ENCODE measurements at places on chromosomes 13 and 19.

GRCh38 chr13:91078093-91078679, 269.3 kb upstream of the MIR17HG start:
- no peak for DNase-seq

DNA sequence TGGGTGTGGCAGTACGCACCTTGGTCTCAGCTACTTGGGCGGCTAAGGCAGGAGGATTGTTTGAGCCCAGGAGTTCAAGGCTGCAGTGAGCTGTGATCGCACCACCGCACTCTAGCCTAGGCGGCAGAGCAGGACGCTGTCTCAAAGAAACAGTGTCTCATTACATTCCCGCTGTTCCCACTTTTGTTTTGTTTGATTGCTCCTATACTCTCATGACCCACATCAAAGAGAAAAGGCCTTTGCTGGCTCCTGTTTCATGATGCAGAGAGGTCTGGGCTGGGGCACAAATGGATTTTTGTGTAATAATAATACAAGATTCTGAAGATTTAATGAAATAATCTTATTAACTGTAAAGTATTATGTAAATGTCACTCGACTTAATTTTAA, 85.7 kb downstream of the LACC1 start:
- DNase-seq = no peak

DNA sequence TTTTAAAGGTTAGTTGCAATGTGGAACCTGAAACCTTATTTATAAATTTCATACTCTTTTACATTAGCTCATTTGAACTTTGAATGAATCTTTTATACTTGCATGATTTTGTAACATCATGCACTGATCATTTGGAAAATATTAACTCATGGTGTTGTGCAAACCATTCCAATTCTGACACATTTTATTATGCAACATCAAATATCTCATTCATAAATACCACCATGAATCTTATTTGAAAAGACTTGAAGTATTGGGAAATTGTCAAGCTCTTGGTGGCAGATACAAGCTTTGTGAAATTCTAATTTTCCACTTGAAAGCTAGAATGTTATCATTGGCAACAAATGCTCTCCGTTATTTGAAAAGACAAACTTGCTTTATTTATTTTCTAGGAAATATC, 379.9 kb upstream of the PCDH20 start:
- no peak for DNase-seq

GRCh38 chr13:111875915-111876314, 191.0 kb upstream of the SOX1 start:
- DNase-seq = no peak

GRCh38 chr19:6272411-6272791, 7.4 kb downstream of the MLLT1 start:
- DNase-seq = no peak

DNA sequence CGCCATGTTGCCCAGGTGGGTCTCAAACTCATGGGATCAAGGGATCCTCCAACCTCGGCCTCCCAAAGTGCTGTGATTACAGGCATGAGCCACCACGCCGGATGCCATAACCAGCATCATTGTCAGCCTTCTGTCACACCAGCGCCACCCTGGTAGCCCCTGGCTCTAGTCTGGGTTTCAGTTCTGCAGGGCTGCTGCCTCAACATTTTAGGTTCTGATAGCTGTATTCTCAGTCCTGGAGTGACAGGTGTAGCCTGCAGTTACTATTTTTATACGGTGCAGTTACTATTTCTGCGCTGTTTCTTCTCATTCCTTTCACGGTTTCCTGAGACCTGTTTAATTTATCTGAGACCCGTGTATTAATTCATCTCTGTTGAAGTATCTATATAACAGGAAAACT, 57.1 kb downstream of the TRPM4 start:
- no peak for DNase-seq

DNA sequence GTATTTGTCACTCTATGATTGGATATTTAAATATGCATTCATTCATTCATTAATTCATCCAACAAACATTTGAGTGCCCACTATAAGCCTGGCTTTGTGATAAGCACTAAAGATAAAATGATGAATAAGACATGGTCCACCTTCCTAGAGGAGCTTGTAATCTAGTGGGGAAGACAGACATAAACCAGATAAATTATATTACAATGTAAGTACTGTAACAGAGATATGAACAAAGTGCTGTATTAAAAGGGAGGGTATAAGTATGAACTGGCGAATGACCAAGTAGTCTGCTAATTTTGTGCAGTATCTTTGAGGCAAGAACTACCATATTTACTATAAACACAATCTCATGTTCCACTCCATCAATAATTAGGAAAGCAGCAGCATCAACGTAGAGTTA, 88.2 kb downstream of the RBM26 start:
- DNase-seq = no peak

GRCh38 chr13:27088619-27089018, 83.0 kb downstream of the USP12 start:
- no peak for DNase-seq

- DNase-seq = no peak
Observed at GRCh38 chr13:59300355-59301173, 863.2 kb downstream of the DIAPH3 start.

DNA sequence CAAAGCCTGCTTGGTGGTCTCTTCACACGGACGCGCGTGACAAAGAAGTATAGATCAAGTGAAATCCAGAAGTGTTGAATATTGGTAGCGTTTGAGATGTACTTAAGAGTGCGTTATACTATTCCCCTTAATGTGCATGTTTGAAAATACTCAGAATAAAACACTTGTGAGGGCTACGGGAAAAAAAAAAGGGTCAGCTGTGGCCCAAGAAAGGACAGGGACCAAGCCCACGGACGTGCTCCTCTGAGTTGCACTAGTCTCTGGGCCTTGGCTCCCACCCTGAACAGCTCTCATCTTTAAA, 622 bp upstream of the RBM42 start:
- no peak for DNase-seq

DNA sequence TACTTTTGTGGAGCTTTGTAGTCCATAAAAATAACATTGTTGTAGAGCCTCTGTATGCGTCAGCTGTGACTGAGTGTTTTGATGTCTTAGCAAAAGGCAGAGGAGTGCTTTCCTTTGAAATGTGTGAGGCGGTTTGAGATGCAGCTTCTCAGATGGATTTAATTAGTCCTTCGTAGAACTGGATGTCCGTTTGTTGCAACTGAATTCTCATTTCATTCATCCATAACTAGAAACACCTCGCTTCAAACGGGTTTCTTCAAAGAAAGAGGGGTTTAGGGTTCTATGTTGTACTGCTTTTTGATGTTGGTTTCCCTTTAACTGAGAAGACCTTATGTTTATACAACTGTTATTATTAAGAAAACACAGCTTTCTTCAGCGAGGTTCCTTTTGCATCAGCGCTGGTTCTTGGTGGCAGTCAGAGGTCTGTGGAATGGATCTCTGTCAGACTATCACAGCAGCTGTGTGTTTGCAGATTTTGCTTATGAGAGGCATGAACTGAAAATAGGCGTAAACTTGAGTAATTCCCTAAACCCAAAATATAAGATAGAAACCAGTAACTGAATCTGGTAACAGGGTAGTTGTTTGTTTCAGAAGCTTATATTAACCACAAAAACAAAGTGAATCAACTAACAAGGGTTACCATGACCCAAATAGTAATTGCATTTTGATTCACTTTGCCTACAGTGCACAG, 194.4 kb downstream of the GGACT start:
- no peak for DNase-seq

DNA sequence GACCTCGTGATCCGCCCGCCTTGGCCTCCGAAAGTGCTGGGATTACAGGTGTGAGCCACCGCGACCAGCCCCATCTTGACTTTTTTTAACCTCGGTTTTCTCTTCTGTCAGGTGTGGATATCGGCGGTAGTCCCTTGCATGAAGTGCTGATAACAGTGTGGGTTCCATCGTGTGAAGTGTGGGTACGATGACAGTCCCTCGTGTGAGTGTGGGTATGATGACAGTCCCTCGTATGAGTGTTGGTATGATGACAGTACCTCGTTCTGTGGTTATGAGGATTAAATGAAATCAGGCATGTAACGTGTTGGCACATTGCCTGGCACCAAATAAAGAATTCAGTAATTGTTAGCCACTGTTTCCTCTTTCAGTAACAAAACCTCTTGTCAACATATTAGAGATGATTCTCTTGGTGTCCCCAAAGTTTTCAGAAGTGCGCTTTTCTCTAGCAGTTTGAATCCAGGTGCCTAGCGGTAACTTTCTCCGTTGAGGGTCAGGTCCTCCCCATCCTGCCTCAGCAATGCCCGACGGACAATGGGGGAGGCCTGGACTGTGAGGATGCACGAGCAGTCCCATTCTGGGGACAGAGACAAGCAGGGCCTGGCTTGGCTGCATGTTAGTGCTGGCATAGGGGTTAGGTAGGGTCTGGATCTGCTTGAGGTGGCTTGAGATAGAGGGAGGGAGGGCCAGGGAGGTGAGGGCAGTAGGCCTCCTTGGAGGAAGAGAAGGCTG, 15.3 kb downstream of the GATAD2A start:
- no peak for DNase-seq

GRCh38 chr13:42760951-42761350, 20.4 kb upstream of the FAM216B start:
- DNase-seq = no peak

DNA sequence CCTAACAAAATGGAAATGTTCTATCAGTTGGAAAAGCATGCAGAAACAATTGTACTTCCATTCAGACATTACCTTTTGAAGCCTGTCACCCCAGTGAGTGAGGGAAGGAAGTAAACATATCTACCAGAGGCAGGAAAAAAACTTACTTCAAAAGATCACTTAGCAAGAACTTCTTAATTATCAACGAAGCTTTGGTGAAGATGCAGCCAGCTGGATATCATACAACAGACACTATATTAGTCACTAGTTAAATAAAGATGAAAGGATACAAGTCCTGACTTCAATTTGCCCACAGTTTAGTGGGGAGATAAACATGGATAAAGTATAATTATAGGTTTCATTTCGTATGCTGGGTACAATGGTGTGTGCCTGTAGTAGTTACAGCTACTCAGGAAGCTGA, 148.8 kb downstream of the TNFRSF19 start:
- DNase-seq = no peak

DNA sequence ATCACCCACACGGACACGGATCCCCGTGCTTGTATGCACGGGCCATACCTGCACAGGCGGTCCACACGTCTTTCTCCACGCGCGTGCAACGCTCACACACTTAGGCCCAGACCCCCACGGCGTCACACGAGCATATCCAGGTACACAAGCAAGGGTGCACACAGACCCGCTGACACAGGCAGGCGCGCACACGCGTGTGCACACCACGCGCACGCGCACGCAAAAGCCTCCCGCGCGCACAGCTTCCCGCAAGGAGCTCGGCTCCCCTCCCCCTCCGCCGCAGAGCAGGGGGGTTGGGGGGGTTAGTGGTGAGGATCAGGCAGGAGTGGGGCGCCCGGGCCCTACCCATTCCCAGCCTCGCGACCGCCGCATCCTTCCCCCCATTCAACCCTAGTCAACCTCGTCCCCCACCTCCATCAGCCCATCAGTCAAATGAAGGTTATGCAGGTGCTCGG, 407 bp downstream of the RAB3A start:
- no peak for DNase-seq

DNA sequence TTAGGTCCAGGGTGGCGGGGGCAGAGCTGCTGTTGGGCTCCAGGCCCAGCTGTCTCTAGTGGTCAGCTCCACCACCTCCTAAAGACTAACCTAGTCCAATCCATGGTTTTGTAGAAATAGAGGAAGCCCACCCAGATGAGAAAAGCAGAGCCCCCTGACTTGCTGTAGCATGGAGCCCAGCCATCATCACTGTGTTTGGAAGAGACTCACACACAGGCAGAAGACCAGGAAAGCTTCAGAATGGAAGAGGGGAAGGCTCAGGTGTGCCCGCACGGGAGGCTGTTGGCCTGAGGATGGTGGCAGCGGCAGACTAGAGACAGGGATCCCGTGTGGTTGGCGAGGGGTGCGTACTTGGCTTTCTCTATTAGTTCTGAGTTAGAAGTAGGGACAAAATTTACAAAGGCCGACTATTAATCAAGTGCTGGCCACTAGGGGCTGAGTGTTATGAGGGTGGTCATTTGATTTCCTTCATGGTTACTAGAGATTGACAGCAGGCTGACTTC, 193.2 kb upstream of the SOX1 start:
- DNase-seq = no peak

GRCh38 chr19:15280048-15280725, 47.9 kb upstream of the EPHX3 start:
- DNase-seq = no peak

GRCh38 chr19:30148803-30149202, 206.8 kb downstream of the URI1 start:
- no peak for DNase-seq

GRCh38 chr13:36718686-36719085, 44.9 kb downstream of the SERTM1 start:
- no peak for DNase-seq

DNA sequence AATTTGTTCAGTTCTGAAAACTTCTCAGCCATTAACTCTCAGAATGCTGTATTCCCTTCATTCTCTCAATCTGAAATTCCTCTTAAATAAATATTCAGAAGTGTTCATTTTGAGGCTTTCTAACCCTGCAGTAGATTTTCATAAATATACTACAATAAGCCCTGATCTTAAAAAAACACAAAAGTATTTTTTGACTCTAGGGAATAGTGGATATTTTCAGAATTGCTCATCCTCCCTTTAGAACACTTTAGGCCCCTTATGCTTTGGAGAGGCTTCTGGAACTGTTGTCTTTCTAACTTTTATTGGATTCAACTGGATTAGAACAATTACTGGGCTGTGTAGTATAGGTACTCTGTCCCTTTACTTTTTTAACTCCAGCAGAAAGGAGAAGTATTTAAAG, 1662.6 kb upstream of the MIR17HG start:
- DNase-seq = no peak

DNA sequence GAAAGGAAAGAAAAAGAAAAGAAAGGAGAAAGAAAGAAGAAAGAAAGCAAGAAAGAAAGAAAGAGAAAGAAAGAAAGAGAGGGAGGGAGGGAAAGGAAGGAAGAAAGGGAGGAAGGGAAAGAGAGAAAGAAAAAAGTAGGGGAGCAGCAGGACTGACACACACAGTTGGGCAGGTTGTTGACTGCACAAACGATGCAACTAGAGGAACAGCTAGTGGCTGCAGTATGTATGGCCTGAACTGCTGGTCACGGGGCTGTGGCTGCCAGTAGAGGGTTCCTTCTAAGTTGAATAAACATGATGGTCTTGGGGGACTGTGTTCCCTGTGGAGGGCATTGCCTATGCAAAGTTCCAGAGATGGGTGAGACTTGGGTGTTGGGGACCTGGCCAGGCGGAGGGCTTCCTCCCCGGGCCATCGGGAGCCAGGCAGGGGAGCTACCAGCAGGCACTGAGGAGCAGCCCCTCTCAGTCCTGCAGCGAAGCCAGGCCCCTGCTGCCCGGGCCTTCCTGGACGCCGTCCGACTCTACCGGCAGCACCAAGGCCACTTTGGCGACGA, 16.7 kb upstream of the COLGALT1 start:
- no peak for DNase-seq

- DNase-seq = no peak
Observed at GRCh38 chr13:23739596-23739995, 149.6 kb downstream of the MIPEP start.

GRCh38 chr13:44866411-44866911, 122.8 kb downstream of the NUFIP1 start:
- no peak for DNase-seq

GRCh38 chr13:100665403-100665802, 9.2 kb downstream of the TMTC4 start:
- no peak for DNase-seq
